ENCODE measurements at places on chromosomes 11 and 22.

- no peak for DNase-seq
These were observed 57.9 kb downstream of the NECTIN1 start for GRCh38 chr11:119671051-119671450.

DNA sequence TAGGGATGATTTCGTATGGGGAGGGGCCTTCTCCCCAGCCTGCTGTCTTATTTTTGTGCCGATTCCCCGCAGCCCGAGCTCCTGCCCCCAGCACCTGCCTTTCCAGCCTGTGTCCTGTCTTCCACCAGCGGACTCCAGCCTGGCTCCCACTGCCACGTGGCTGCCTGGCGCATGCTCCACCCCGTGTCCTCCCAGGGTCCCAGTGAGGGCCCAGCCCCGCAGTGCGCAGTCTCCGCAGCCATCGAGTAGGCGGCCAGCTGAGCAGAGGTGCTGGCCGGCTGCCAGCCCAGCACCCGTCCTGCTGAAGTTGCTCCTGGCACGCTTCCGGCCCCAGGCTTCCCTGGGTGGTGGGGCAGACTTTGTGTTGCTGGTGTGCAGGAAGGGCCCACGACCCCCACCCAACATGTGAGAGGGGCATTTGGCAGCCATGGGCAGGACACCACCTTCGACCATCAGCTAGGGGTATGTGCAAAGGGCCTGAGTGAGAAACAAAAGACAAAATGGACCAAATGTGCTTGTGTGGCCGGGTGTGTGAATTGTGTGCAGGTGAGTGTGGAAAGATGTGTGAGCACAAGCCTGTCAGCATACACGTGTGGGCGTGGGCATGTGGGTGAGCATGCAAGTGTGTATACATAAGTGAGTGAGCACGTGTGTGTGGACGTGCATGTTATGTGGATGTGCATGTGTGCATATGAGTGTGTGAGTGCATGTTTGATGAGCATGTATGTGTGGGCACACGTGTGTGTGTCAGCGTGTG is 55.9 kb downstream of the RTN4R start:
- DNase-seq = no peak

GRCh38 chr11:24734742-24735237 is 237.9 kb downstream of the LUZP2 start:
- no peak for DNase-seq

GRCh38 chr11:110196884-110197420 is 99.5 kb downstream of the RDX start:
- DNase-seq = no peak

DNA sequence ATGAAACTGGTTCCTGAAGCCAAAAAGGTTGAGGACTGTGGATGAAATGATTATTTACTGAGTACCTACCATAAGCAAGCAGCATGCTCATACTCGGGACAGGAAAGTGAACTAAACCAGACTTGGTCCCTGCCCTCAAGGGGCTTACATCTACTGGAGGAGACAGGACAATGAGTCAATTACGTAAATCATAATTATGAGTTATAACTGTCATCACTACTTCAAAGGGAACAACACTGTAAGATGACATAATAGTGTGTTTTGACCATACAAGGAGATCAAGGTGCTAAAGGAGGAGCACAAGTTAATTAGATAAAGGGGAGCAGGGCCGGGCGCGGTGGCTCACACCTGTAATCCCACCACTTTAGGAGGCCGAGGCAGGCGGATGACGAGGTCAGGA is 2.5 kb downstream of the FAM227A start:
- DNase-seq = no peak

GRCh38 chr11:58061813-58062212 is 31.1 kb downstream of the OR6Q1 start:
- DNase-seq = no peak

DNA sequence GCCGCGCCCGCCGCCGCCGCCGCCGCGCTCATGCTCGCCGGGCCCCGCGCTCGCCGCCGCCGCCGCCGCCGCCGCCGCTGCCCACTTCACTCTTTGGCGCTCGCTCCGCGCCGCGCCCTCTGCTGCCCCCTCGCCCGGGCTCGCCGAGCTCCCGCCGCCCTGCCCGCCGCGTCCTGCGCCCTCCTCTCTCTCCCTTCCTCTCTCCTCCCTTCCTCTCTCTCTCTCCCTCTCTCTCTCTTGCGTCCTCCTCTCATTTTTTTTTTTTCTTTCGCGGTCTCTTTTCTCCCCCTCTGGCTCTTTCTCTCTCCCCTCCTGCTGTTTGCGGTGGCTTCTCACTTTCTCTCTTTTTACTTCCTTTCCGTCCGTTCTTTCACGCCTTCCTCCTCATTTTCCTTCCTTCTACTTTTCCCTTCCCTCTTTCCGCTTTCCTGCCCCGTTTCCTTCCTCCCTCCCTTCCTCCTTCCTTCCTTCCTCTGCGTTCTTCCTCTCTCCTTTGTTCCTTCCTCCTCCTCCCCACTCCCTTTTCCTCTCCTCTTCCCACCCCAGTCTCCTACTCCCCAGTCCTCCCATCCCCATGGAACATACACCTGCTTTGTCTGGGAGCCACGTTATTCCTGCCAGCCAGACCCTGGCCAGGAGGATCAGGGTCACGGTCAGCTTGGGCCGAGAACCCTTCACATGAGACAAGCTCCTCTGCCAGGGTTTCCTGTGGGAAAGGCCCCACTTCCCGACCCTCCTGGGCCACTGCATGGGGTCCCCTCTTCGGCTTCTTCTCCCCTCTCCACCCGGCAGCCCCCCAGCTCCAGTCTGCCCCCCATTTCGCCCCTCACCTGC is 19.3 kb upstream of the SHISAL1 start:
- no peak for DNase-seq

Measured in activated CD4-positive, alpha-beta T cell treated with anti-CD3 and anti-CD28 coated beads, Interleukin-2, amount 50 U/mL, for 4 hours (primary cell).